ENCODE measurements at places on chromosomes 2 and 18. TPM values are rescaled to one million over a fixed set of nuclear protein-coding genes. Genes with fewer than 3 reads are reported as not detected.

ANO7 gene
- 2.6 TPM for polyA plus RNA-seq

OTOS gene
- polyA plus RNA-seq = not detected

LYG2 gene
- polyA plus RNA-seq = not detected

C2orf66 gene
- polyA plus RNA-seq = 0.25 TPM

FZD7 gene
- polyA plus RNA-seq = 19.4 TPM

DPP4 gene
- 31.6 TPM for polyA plus RNA-seq

GTF2A1L gene
- polyA plus RNA-seq = 0.27 TPM

GRCh38 chr2:78077633-78078032 is 555.5 kb upstream of the LRRTM4 start:
- no peak for DNase-seq

DNA sequence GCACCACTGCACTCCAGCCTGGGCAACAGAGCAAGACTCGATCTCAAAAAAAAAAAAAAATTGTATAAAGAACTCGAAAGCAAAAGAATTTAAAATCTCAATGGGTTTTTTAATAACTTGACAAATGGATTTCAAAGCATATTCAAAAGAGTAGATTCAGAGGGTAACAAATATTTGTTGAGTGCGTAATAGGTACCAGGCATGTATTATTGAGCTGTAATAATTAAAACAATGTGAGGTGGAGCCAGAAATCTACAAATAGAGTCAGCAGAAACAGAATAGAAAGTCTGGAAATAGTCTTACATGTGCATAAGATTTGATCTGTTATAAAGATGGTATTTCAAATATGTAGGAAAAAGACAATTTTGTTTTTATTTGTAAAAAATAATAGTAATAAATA is 19.1 kb upstream of the RAB11FIP5 start:
- peak; percentile 66 for DNase-seq

GRCh38 chr2:241815477-241816430 is 6.8 kb downstream of the NEU4 start:
- DNase-seq = no peak

GRCh38 chr2:70477441-70477844 is 76.2 kb downstream of the TGFA start:
- DNase-seq = no peak

GRCh38 chr2:190103144-190103543 is 40.6 kb upstream of the MSTN start:
- no peak for DNase-seq

DNA sequence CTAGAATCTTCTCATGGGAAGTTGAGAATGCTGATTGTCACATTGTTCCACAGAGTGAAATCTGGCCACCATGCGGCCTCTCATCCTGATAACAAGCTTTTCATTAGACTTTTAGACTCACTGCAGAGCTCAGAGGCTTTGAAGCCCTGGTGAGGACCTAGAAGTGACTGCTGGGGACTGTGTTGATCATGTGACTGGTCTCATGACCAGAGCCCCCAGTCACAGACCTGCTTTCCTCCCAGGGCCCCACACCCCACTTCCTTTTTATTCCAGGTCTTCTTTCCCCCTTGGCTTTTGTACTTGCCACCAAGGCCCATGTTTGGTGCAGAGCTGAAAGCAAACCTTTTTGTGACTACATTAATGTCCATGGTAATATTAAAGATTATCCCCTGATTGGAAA is 45.2 kb downstream of the PRKCE start:
- DNase-seq = no peak

- DNase-seq = no peak
These were observed 6.0 kb downstream of the RSAD2 start for GRCh38 chr2:6883448-6884122.

DNA sequence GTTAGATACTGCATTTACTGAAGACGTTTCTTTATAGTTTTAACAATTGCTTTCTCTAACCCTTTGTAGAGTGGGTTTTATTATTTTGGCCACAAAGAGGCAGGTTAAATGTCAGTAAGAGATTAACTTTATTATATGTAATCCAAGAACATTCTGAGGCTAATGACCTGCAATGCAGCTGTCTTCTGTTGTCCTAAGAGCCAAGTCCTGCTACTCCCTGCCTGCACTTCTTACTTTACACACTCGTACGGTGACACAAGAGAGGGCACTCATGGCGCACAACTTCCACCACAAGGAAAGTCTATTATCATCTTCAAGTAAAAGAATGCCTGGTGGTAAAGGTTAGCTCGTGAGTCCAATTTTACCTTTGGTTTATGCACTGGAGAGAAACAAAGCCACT is 471.0 kb upstream of the HNMT start:
- no peak for DNase-seq

GRCh38 chr2:134782107-134782506 is 56.3 kb upstream of the ACMSD start:
- no peak for DNase-seq

DNA sequence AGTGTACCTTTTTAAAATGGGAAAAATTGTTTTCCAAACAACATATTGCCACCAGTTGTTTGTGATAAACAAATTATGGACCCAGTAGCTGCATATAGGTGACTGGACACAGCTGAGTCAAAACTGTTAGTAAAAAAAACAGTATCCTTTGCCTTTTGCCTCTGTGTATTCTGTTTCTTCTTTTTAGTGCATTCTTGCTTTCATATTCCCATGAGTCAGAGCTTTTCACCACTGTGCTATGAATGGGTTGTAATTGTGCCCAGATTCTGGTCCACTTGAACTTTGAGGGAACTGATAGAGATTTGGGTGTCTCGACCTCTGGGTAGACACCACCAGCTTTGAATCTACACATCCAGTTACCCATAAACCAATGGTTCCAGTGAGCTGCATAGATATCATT is 1441.9 kb upstream of the ZEB2 start:
- DNase-seq = peak; percentile 53

DNA sequence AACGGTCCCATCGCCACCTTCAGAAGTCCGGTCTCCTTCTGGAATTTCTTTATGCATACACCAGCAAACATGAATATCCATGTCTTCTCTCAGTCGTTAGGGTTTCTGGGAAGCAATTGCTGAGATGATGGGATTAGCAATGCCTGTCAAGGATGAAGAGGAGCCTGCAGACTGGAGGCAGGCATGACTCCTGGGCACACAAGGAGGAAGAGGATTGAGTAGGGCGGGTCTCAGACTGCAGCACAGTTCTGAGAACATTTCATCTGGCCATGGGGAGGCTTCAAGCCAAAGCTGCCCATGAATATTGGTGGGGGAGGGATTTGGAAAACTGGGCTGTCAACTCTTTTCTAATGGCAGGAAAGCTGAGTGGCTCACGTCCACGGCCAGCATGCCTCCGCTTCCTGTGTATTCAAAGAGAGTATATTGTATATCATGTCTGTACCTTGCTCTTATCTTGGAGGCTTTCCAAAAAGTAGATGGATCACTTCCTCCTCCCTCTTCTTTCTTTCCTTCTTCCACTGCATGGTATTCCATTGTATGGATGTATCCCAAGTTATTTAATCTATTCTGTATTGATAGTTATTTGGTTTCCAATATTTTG is 24.5 kb downstream of the MC2R start:
- DNase-seq = no peak

- DNase-seq = no peak
These were observed 147.1 kb upstream of the OTOS start for GRCh38 chr2:240287496-240288086.

DNA sequence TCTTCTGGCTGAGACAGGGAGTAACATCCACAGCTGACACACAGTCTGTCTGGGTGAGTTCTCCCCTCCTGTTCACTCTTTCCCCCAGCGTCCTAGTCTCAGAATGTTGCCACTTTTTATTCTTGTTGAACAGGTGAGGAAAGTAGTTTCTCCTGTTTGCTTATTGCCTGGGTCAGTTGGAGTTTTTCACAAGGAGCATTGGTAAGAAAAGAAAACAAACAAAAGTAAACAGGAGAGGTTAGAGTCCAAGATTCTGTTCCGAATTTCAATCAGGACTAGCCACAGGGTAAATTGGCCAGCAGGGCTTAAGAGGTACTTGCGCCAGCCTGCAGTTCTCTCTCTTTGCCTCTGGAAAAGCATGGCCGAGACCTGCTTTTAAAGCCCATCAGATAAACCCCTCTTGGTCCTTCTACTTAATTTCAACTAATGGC is 255.0 kb upstream of the EPAS1 start:
- DNase-seq = no peak

- DNase-seq = no peak
These were observed 1160.5 kb upstream of the NXPH2 start for GRCh38 chr2:139940686-139941085.

DNA sequence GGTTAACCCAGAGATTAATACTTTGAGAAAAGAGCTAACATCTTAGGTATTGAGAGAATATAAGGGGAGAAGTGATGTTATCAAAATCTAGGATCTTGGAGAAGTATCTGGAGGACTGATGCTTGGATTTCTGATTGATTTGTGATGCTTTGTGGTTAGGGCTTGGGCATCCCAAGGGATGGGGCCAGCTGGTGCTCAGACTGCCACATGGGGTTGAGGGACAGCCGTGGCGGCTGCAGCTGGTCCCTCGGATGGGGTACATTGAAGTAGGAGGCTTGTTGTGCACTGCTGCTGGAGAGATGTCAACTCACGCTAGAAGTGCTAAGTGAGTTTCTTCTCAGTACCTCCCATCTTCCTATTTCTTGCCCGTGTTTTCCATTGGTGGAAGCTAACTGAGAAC is 22.4 kb downstream of the HRH4 start:
- no peak for DNase-seq

DNA sequence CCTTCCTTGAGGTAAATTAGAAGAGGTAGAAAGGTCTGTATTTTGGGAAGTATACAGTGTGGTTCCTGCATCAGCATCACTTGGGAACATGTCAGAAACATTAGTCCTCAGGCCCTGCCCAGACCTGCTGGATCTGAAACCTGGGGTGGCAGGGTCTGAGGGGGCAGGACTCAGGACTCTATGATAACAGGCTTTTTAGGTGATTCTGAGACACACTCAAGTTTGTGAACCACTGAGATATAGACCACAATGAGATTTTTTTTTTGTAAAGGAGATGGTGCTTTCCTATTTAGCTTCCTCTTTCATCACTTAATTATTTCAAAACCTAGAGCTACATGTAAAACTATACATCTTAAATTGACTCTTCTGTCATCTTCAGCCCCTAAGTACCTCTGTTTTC is 262.7 kb upstream of the SPOPL start:
- DNase-seq = no peak

- peak; percentile 96 for DNase-seq
These were observed 64.7 kb downstream of the LRRFIP1 start for GRCh38 chr2:237691908-237692600.

DNA sequence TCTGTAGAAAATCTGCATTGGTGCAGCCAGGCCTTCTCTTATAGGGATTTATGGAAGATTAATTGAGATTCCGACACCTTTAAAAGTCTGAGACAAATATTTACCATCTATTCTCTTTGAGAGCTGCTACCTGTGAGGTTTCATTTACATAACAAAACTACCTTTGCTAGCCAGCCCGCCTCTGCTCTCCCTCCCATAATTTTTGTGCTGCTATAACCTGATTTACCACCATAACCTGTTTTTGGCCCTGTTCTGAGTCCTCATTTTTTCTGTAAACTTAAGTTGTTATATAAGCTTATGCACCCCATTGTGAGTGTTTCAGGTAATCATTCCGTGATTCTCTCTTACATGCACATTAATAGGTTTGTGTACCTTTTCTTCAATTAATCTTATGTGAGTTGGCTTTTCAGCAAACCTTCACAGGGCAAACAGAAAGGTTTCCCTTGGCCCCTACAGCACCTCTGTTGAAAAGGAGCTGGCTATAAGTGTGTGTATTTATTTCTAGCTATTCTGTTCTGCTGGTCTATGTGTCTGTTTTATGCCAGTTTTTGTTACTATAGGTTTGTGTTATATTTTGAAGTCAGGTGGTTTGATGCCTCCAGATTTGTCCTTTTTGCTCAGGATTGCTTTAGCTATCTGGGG is 114.9 kb upstream of the XIRP2 start:
- DNase-seq = no peak

- peak; percentile 63 for DNase-seq
These were observed 79.8 kb upstream of the NOSTRIN start for GRCh38 chr2:168722592-168722991.

DNA sequence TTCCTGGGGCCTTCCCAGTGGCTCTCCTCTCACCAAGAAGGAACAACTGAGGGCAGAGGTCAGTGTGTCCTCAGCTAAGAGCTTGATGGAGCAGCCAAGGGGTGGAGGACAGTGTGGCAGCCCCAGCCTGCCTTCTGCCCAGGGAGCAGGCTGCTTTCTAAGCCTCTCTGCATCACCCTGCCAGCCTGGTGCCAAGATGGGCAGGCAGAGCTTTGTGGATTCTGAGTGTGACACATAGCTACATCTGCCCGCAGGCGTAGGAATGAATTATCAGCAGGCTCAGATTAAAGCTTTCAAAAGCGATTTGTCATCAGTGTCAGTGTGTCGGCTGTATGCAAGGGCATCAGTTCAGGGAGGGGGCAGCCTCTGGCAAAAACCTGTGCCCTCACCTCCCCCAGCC is 8.7 kb downstream of the MAL start:
- peak; percentile 61 for DNase-seq

DNA sequence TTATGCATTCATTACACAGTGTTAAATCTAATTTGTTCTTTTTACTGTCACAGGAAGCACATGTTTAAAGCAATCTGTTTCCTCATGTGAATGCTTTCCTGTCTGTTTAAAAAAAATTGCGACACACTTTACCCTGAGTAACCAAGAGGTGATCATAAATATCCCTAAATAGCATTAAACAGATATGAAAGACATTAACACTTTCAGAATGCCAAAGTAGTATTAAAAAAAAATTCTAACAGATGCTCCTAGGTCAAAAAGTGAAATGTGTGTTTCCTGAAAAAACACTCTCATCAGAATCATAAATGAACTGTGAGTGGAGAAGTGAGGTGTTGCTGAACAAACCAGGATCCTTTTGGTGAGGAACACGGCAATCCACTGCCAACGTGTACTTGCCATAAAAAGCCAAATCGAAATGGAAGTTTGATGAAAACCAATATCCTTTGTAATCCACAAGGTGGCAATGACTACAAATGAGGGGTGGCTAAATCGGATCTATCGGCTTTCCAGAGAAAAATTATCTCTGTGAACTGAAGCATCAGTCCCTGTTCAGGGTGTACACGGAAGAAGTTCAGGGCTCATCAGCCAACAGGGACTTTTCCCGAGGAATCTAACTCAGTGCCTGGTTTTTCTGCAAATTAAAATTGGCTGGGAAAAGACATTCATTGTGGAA is 248.9 kb downstream of the TCF4 start:
- DNase-seq = peak; percentile 61

GRCh38 chr2:60849187-60849586 is 32.2 kb upstream of the REL start:
- DNase-seq = peak; percentile 46

GRCh38 chr2:163919717-163920116 is 183.9 kb upstream of the FIGN start:
- peak; percentile 26 for DNase-seq

- DNase-seq = peak; percentile 57
These were observed at the start of gene TRABD2A for GRCh38 chr2:84880645-84881521. TSS of gene TRABD2A (minus strand) at chr2:84881084. CDS start at chr2:84881039, 45 bp downstream.

Data from GM23248 (cell line).